GM23248 (cell line): ENCODE measurements at places on chromosomes 12 and 14. TPM values are rescaled to one million over a fixed set of nuclear protein-coding genes. Genes with fewer than 3 reads are reported as not detected.

The IFI27 gene
- not detected in 2 replicates for polyA plus RNA-seq

The PLD4 gene
- polyA plus RNA-seq = not detected in 2 replicates

The BCL11B gene
- not detected in 2 replicates for polyA plus RNA-seq

The NDRG2 gene
- polyA plus RNA-seq = 0.28 and 0.85 TPM in 2 replicates

The GPD1 gene
- polyA plus RNA-seq = not detected in 2 replicates

The TMEM263 gene
- polyA plus RNA-seq = 136 and 139 TPM in 2 replicates

The MYH6 gene
- polyA plus RNA-seq = 0.80 TPM in 1 of 2 replicates, not detected in the other

The TMEM117 gene
- polyA plus RNA-seq = 12.1 and 14.7 TPM in 2 replicates

DNA sequence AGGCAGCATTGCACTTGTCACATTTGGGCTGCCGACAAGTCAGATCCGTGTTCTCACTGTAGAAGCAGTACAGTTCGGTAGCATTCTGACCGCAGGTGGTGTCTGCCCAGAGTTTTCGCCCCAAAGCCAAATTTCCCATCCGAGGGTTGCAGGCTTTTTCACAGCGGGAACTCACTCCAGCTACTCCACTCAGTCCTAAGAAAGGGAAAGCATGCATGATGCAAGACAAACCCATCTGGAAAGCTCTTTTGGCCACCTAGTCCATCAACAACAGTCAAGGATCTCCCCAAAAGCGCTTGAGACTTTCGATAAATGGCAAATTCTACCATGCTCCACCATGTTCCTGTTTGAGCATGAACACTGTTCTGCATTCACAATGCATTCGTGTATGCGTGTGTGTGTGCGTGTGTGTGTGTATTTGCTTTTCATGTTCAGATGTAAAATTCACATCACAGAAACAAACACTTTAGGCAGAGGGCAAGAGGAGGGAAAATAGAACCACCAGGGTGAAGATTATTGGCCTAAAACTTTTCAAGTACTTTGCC lies 3.2 kb downstream of the NTN4 start:
- no peak for DNase-seq

DNA sequence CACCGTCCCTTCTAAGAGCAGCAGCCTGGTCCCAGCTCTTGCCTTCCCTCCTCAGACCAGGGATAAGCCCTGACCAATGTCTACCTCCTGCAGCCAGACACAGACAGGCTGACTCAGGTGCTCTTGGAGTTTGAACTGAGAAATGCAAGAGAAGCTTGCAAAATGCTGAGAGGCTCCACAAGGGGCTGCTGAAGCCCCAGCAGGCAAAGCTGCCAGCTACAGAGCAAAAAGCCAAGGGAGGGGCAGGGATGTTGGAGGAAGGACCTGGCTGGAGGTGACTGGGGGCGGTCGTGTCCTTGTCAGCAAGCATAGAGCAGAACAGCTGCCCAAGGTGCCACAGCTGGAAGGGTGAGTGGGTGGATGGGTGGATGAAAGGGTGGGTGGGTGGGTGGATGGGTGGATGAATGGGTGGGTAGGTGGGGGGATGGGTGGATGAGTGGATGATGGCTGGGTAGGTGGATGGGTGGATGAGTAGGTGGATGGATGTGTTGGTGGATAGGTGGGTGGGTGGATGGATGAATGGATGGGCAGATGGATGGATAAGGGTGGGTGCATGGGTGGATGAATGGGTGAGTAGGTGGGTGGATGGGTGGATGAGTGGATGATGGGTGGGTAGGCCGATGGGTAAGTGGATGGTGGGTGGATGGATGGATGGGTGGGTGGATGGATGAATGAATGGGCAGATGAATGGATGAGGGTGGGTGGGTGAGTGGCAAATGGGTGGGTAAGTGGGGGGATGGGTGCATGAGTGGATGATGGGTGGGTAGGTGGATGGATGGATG lies 4.0 kb upstream of the INF2 start:
- peak; percentile 25 for DNase-seq

GRCh38 chr12:111428081-111428727 lies 22.5 kb downstream of the SH2B3 start:
- no peak for DNase-seq

GRCh38 chr12:116818341-116818856 lies 62.8 kb downstream of the HRK start:
- DNase-seq = peak; percentile 54

GRCh38 chr14:98858158-98858557 lies 413.8 kb downstream of the BCL11B start:
- DNase-seq = no peak

- no peak for DNase-seq
Observed at GRCh38 chr12:40158592-40159111, 52.8 kb upstream of the SLC2A13 start.

- DNase-seq = no peak
Observed at GRCh38 chr12:119211884-119212283, 33.2 kb downstream of the HSPB8 start.

DNA sequence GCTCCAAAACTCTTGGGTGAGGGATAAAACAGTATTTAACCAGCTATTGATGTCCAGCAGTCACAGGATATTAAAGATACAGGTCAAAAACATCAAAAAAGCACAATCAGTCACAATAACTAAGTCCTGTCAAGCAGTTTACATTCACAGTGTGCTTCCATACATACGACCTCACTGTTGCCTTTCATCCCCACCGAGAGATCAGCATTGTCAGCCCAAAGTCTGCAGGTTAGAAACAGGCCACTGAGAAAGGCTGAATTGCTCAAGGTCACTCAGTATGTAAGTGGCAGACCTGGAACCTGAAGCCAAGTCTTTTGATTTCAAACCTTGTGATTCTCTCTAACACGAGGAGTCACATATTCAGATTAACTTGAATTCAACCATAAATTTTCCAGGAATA lies 124.9 kb downstream of the GXYLT1 start:
- no peak for DNase-seq

DNA sequence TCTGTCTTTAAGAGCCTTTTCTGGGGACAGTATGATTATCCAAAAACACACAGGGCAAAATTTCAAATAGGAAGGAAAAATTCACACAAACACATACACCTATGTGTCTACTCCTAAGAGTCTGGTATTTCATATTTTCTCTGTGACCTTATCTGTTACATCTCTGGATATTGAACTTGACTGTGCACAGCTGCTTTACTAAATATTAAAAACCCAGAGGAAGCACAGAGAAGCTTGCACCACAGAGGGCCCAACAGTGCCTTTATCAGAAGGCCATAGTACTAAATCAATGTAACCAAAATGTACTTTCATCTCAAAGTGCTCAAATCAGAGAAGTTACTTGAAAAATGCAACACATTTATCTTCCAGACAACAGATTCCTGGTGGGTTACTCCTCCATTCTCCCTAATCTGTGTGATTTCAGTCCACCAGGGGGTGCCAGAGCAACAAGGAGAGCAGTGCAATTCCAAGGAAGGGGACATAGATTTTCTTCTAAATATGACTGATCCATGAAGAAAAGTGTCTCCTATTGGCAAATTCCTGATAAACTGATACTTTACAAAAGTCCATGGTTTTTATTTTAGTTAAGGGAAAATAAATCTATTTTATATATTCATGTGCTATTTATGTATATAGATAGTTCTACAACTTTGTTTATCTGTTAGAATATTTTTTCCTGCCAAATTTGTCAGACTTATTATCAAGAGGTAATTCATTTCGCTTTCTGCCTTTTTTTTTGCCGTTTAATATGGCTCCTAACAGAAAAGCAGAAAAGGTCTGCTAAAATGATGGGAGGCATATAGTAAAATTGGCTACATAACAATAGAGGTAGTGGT lies 617.6 kb downstream of the LRFN5 start:
- DNase-seq = peak; percentile 81

DNA sequence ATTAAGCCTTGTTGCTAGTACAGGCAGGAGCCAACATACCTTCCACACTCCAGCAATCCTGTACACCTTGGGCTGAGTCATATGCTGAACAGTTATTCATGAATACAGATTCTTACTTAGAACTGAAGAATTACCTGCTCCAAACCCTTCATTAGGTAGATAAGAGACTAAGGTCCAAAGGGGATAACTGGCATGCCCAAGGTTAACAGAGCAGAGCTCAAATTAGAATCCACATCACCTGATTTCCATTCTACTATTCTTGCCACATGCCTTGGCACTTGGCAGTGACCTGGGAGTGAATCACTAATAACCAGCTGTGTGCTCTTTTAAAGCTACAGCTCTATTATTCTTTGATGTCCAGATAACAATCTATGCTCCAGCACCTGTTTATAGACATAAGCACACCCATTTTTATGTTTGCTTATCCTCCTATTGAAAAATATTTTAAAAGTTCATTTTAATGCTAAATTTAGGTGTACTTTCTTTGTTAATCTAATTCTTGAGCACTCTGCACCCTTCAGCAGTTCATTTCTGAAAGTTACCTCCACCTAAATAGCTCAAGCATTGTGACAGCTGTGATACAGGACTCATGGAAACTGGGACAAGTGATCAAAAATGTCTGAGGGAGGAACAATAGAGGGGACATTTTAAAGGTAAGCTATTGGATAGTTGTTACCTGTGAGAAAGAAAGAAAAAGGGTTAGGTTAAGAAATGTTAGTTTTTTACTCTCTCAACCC lies 19.4 kb downstream of the LPCAT3 start:
- peak; percentile 7 for DNase-seq

DNA sequence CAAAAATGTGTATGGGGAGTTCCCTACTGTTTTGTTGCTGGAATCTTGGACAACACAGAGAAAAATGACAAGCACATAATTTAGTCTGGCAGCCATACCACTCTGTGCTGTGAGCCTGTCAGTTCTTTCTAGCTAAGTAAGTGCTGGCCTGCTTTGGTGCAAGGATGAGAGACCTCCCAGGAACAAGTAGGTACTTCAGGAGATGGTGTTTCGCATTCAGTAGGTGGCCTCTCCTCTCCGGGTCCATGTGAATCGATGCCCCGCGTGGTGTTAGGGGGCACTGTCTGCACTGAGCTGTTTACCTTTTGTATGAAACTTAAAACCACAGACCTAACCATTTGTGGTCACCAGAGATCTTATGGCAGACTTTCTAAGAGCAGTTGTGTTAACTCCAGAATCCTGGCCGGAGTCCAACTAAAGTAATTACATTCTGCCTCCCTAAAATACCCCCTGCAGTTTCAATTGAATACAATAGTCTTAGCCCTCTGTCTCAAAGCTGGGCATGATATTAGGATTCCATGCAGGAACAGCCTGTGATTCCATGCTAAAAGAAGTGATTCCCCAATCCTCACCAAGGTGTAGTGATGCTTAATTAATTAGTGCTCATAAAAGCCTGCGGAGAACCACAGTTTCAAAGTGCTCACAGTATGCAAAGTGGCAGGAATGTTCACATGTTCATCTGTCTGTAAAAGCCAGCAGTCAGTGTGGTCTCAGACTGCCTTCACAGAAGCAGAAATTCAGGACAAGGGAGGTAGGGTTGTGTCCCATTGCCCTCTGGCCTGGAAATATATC lies 64.2 kb downstream of the LLPH start:
- DNase-seq = peak; percentile 13

DNA sequence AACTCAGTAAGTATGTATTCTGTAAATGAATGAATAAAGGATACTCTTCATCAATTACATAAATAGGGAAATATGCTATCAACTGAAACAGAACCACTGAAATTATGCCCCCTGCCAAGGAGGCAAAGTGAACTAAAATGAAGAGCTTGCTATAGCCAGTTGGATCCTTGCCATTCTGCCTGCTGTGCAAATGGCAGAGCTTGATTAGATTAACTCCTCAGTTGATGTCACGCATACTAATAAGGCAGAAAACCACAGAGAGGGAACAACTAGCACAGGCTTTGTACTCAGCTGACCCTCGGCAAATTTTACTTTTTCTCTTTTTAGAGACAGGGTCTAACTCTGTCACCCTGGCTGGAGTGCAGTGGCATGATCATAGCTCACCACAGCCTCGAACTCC lies 36.7 kb upstream of the FERMT2 start:
- no peak for DNase-seq

GRCh38 chr12:120402217-120402616 lies 33.3 kb upstream of the MSI1 start:
- DNase-seq = no peak

- peak; percentile 78 for DNase-seq
Observed at GRCh38 chr14:38137005-38137404, 70.7 kb upstream of the SSTR1 start.

GRCh38 chr14:73752297-73752992 lies 38.3 kb upstream of the PNMA1 start:
- DNase-seq = peak; percentile 60

DNA sequence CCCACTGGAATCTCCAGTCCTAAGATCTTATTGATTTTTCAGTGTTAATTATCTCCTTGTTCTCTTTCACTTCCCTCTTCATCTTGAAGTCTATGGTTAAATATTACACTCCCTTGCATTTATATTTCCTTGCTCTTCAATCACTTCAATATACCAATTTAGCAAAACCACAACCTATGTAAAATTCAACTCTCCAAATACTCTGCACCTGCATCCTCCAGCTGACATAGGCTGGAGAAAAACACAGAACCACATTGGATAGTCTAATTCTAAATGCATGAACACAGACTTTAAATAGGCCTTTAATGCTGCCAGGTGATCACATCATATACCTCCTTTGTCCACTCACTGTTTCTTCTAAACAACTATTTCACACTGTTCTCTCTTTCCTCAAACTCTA lies 253.8 kb upstream of the GARIN6 start:
- no peak for DNase-seq

DNA sequence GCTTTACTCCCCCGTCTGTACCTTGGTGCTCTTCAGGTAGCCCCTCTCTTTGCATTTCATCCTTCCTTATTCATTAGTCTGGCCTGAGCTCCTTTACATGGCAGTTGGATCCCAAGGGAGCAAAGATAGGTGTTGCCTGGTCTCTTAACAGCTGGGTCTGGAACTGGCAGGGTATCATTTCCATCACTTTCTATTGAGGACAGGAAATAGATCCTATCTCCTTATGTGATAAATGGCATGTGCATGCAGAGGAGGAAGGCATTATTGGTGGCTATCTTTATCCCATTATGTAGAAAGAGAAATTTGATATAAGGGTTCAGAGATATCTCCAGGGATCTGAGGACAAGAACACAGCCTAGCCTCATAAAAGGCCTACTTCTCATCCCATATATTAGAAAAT lies 54.6 kb upstream of the OAS1 start:
- no peak for DNase-seq

DNA sequence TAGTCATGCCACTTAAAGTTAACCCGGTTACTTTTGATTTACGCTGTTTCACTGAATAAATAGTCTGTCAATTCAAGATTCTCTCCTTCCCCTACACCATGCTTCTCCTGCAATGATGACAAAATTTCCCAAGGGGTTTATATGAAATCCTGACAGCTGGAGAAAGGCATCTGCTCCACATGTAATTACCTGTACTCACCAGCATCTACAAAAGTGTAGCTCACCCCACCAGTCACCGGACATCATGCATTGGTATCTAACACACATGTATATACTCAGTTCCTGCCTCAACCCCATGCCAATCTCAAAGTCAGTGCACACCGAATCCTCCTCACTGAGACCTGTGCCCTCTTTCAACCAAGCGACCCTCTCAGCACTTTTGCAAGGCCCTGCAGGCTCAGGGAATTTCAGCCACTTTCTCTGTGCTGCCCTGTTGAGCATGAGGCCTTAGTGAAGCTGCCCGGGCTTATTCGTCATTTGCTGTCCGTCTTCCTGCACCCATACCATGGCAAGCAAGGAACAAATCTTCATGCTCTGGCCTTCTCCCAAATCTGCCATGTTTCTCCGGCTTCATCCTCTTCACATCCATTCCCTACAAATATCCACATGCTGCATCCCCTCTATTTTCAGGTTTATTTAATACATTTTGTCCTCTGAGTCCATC lies 131.6 kb downstream of the SEC23A start:
- DNase-seq = no peak

GRCh38 chr12:124109760-124110159 lies 136.7 kb downstream of the ZNF664 start:
- DNase-seq = peak; percentile 34
